ENCODE measurements at places on chromosomes 6 and 20.

DNA sequence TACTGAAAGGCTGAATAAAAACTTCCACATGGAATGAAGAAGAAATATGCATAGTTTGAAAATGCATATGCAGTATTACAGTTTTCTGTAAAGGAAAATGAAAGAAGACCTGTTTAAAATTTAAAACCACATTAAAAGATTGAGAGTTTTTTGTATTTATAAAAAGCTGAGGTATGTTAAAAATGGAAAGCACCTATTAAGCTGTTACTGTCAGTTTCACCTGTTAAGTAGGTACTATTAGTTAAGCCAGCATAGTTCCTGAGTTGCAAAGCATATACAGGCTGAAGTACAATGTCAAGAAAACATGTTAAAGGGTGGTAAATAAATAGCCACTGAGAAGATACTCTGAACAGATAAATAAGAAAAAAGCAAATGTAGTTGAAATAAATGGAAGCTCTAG is 69.9 kb downstream of the ATXN1 start:
- no peak for DNase-seq

- DNase-seq = peak; percentile 62
These were observed 136.3 kb downstream of the LY86 start for GRCh38 chr6:6724539-6725467.

DNA sequence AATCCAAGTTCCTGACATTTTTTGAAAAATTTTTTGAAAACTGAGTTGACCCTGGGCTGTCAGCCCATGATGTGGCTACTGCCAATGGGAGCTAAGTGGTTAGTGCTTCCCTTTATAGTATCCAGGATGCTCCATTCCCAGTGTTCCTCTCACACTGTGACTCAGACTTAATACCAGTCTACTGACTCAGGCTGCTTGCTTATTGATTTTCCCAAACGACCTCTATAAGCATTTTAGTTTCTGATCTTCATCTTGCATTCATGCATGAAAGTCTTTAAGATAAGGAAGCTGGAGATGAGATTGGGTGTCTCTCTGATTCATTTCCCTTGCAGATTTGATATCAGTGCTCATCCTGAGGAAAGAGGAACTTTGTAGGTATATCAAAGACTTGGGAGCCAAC is 560.0 kb downstream of the TBC1D32 start:
- DNase-seq = no peak

GRCh38 chr6:36196880-36197548 is 470 bp downstream of the BRPF3 start:
- DNase-seq = peak; percentile 99

DNA sequence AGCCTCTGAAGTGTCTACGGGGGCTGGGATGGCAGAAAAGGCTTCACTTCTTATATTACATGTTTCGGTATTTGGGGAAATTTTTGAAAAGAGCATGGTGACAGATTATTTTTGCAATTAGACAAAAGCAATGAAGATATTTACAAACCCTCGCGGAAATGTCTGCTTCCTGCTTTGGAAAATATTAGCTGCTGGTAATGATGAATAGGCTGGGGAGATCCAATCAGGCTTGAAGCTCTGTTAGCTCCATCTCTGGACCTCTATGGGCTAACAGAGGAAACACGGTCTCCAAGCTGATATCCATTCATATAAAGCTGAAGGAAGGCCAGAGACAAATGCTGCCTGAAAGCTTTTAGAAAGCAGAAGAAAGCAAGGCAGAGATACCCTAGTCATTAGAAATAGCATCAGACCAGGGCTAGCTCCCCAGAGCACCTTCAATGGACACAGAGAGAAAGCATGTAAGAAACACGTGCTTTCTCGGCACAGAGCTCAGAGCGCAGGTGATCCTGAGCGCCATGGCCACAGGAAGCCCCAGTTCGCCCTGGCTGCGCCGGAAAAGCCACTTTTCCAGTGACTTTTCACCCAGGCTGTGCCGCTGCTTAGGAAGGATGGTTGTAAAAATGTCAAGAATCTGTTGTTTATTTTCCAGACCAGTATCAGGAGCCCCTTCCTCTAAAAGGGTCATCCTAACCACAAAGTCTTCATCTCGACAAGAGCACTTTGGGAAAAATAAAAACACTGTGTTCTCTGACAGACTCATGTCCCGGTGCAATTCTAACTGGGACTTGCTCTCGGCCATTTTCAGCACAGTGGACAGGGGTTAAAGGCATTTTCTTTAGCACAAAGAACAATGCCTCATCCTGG is 68.5 kb upstream of the NFATC2 start:
- no peak for DNase-seq

- no peak for DNase-seq
These were observed 3.1 kb downstream of the B3GALT4 start for GRCh38 chr6:33279971-33280511.

All from GM12891 (cell line).